ENCODE measurements at places on chromosomes 7 and 10. TPM values are rescaled to one million over a fixed set of nuclear protein-coding genes. Genes with fewer than 3 reads are reported as not detected.

DNA sequence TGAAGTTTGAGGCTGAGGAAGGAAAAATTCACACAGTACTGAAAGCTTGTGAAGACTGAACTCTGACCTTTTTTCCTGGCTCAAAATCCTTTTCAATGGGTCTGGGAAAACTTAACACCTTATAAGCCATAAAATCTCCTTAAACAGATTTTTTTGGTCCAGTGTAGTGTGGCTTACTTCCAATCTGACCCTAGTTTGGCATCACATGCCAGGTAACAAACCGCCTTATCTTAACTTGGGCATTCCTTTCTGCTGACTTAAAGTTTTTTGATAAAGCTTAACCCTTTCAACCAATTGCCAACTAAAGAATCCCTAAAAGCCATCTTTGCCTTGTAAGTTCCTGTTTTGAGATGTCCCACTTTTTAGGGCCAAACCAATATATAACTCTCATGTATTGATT, 13.2 kb upstream of the ITPRID1 start:
- no peak for DNase-seq

DNA sequence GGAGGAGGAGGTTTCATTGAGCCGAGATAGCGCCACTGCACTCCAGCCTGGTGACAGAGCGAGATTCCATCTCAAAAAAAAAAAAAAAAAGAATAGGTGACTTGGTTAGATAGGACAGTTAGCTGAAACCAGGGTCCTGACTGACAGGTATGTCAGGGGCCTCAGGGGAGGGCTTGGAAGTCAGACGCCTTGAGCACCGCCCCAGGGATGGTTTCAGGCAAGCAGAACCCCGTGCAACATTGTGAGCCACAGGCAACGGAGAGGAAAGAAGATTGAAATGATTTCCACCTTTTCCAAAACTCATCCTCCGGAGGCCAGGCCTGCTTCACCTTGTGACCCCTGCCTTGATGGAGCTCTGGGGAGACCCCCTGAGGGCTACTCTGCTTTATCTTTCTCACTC, 8.6 kb downstream of the UCMA start:
- no peak for DNase-seq

DNA sequence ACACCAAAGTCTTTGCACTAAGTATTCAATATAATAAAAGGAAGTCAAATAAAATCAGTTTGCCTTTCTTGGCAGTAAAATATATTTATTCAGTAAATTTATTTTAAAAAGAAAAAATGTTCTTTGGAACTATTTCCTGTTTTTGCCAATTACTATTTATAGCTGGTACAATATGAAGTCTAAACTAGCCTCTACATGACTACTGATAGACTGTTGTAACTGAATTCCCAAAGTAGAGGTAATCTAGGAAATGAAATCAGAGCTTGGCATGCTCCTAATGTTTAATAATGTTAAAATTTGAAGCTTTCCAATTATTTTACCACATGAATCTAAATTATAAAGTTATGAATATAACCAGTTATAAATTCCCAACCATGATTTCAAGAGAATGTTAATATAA, 385.5 kb downstream of the SEMA3D start:
- no peak for DNase-seq

GRCh38 chr10:42836771-42837468, 54.3 kb downstream of the BMS1 start:
- DNase-seq = no peak

- no peak for DNase-seq
These were observed 26.8 kb downstream of the MICU1 start for GRCh38 chr10:72598769-72599701.

GRCh38 chr10:21069278-21069677, 172.2 kb upstream of the NEBL start:
- no peak for DNase-seq

- DNase-seq = no peak
These were observed 22.8 kb downstream of the EEPD1 start for GRCh38 chr7:36175886-36176285.

GRCh38 chr10:3476640-3477448, 304.3 kb upstream of the PITRM1 start:
- DNase-seq = no peak

DNA sequence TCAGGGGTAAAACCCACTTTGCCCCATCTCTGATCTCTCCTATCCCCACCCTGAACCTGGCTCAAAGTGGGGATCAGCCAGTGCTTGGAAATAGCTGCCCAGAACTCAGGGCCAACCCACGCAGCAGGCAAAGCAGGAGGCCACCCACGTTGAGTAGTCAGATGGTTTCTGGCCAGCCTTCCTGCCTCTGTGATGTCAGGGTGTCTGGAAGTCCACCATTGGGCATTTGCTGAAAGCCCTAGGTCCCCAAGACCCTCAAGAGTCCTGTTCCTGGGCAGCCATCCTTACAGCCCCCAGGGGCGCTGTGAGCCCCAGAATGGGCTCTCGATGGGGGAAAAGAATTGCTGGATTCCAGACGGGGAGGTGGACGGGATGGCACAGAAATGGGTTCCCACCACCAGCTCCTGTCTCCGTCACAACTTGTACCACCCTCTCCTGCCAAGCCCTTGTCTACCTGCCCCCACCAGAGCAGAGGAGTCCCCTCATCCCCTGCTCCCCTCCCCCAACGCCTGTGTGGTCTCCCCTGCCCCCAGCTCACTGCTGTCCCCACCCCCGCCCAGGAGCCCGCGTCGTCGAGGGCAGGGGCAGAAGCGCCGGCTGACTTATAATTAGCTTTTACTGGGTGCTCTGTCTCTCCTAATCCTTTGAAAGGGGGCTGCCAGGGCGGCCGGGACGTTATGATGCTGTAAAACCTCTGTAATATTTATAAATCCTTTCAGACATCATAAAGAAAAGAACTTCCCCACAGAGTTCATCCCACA, 3.9 kb downstream of the MYL10 start:
- no peak for DNase-seq

DNA sequence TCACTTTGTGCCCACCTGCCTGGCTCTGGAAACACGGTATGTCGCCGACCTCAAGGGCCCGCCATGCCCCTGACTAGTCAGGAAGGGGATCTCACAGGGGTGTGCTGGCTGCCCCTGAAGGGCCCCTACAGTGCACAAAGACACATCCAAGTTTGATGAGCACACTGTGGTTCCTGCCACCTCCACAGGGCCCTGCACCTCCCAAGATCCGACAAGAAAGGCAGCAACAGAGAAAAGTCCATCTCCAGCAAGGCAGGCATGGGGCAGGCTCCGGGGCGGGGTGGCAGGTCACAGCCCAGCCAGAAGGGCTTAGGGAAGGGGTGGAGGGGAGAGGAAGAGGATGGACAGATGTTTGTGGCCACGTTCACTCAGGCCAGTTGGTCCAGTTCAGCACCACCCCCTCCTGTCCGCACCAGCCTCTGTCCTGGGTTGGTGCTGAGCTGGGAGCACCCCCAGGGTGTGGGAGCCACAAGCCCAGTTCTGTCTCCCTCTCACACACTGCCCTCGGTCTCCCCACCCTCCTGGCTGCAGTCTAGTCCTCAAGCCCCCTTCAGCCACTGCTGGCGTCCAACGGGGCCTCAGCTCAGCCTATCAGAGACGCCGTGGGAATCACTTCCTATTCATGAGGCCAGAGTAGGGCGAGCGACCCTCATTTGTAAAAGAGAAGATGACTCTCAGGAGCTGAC, 11.5 kb downstream of the DRGX start:
- DNase-seq = no peak

DNA sequence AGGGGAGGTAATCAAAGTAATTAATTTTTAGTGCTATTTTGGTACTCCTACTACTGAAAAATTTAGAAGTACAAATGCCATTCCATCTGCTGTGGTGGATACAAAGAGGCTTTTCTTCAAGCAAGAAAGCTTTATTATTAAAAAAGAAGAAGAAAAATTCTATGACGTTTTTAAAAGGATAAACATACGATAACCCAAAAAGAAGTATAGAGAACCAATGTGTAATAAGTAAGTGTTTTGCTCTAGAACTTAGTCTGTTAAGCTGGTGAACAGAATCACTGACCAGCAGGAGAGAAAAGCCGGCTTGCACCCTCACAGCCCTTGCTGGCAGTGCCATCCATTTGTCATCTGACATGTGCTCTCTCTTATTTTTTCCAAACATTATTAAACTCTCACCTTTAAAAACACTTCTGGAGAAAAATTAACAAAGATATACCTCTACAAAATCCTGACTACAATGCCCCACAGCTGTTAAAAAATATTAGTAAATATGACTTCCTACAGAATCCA, 81.5 kb downstream of the SRPK2 start:
- DNase-seq = peak; percentile 87

DNA sequence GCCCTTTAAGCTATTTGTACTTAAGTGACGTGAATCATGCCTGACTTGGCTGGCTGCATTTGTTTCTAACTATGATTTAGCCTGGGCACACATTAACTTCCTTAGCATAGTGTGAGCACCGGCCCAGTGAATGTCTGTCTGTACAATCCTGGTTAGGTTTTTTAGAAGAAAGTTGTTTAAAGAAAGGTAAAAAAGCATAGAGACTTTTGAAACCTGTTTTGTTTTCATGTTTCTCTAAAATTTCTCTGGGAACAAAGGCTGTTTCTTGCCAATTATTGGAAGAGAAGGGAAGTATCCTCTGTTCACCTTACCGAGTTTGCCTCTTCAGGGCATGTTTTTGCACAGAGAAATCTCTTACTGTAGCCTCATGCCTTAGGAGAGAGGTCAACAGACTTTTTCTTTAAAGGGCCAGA, 42.9 kb upstream of the MET start:
- DNase-seq = peak; percentile 77

- no peak for DNase-seq
These were observed 814 bp upstream of the GPAM start for GRCh38 chr10:112184379-112184778.

- peak; percentile 92 for DNase-seq
These were observed 46.9 kb downstream of the AHCYL2 start for GRCh38 chr7:129271500-129272355.

DNA sequence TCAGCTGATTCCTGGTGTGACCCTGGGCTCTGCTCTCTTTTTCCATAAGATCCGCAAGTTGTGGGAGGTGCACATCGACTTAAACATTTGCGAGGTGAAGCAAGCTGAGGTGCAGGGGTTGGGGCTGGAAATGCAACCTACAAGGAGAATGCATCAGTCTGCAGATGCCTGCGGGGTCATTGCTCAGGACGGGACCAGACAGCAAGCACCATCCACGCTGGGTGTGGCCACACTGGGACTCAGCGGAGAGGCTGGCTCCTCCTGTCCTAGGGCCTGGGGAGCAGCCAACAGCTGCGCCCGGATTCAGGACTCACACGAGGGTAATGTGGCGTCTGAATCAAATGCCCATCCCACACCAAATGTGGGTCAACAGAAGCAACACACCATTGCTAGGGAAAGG, 33.8 kb downstream of the STK32C start:
- DNase-seq = no peak

- DNase-seq = no peak
These were observed 467.0 kb upstream of the POT1 start for GRCh38 chr7:125396466-125397151.

DNA sequence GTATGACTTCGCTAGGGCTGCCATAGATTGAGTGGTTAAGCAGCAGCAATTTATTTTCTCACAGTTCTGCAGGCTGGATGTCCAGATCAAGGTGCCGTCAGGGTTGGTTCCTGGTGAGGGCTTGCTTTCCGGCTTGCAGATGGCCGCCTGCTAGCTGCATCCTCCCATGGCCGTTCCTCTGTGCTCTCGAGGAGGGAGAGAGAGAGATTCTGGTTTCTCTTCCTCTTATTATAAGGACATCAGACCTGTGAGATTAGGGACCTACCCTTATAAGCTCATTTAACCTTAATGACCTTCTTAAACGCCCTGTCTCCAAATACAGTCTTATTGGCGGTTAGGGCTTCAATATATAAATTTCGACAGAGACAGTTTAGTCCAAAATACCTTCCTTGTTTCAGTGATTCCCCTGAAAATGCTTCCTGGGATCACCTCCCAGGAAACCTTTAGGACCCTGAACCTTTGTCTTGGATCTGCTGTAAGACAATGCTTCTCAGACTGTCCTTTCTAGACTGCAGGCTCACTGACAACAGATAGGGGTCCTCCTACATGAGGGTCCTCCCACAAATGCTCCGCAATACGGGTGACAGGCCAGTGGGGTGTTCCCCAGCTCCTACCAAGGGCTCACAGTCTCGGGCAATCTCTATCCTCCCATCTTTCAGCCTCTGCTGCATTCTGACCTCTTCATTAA, 82.5 kb upstream of the BAIAP2L1 start:
- no peak for DNase-seq

GRCh38 chr7:130385600-130386066, 5.3 kb downstream of the CPA1 start:
- no peak for DNase-seq

DNA sequence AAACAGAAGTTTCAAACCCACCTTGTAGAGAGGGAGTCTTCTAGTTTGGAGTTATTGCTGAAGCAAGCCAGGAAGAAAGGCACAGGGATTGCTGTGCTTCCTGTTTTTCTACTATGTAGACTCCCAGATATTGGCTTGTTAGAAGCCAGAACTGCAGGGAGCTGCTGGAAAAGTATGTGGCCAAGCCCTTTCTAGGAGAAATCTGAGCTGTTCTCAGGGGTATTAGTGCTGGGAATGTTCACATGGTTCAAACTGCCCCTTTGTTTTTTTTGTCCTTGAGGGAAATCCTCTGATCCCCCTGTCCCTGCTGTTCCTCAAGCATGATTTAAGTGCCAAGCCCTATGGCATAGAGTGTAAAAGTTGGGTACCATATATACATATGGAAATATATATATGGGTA, 184.0 kb downstream of the CCDC7 start:
- no peak for DNase-seq

DNA sequence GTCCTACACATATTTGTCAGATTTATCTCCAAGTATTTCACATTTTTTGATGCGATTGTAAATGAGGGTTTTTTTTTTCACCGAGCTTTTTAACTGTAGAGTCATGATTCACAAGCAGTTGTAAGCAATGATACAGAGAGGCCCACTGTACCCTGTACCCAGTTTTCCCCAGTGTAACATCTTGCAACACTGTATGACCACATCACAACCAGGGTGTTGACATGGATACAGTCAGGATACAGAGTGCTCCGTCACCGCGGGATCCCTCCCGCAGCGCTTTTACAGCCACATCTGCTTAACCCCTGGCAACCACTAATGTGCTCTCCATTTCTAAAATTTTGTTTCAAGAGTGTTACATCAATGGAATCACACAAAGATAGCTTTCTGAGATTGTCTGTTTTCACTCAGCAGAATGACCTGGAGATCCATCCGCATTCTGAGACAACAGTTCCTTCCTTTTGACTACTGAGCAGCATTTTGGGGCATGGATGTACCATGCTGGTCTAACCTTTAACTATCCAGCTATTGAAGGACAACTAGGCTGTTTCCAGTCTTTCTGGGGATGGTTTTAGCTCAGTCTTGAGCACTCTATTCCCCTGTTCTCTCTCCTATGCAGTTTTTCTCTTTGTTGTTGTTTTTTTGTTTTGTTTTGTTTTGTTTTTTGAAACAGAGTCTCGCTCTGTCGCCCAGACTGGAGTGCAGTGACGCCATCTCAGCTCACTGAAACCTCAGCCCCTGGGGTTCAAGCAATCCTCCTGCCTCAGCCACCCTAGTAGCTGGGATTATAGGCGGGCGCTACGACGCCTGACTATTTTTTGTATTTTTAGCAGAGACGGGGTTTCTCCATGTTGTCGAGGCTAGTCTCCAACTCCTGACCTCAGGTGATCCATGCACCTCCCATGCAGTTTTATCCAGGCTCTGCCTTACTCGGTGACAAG, 25.9 kb downstream of the GPRIN2 start:
- DNase-seq = no peak

Gene STEAP1
- total RNA-seq = 20.7 TPM

Gene SLC12A9
- 16.6 TPM for total RNA-seq

Gene KAZALD1
- total RNA-seq = 2.3 TPM

Gene SFTPA1
- not detected for total RNA-seq

Gene SLC16A12
- not detected for total RNA-seq

Gene ELOVL3
- total RNA-seq = 0.58 TPM

Gene EBLN1
- total RNA-seq = 0.26 TPM

Gene CFAP69
- total RNA-seq = 2.1 TPM

Gene CFAP43
- 1.6 TPM for total RNA-seq

Gene LIPN
- not detected for total RNA-seq
